ENCODE measurements at places on chromosomes 11 and 22. TPM values are rescaled to one million over a fixed set of nuclear protein-coding genes. Genes with fewer than 3 reads are reported as not detected.

KLHL22 gene
- total RNA-seq, result 14.2 TPM

APOBEC3F gene
- 6.3 TPM for total RNA-seq

HEPN1 gene
- not detected for total RNA-seq

VWA5A gene
- 48.8 TPM for total RNA-seq

GRCh38 chr11:131924001-131924400 is 553.6 kb downstream of the NTM start:
- DNase-seq, result no peak

GRCh38 chr22:44347080-44347479 is 34.3 kb upstream of the SHISAL1 start:
- DNase-seq, result no peak

DNA sequence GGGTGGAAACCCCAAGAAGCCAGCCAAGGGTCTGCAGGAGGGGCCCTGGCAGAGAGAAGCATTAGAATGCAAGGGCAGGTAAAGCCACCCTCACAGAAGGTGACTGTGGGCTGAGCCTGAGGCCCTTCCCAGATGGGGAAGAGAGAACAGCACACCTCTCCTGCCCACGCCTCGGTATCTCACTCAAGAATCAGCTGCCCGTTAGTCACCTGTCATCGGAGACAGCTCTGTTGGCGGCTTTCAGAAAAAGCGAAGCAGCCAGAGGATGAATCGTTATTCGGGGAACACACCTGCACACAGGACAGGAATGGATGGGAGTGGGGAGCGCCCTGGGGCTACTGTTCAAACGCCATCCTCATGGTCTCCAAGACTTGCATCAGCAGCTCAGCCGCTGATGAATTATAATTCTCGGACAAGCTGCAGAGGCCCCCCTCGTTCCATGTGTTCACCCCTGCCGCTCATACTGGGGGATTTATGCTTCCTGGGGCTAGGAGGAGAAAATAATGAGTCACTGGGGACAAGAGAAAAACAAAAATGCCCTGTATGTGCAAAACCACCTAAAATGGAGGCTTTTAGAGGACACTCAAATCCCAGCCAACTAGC is 21.6 kb upstream of the TMA7B start:
- no peak for DNase-seq

DNA sequence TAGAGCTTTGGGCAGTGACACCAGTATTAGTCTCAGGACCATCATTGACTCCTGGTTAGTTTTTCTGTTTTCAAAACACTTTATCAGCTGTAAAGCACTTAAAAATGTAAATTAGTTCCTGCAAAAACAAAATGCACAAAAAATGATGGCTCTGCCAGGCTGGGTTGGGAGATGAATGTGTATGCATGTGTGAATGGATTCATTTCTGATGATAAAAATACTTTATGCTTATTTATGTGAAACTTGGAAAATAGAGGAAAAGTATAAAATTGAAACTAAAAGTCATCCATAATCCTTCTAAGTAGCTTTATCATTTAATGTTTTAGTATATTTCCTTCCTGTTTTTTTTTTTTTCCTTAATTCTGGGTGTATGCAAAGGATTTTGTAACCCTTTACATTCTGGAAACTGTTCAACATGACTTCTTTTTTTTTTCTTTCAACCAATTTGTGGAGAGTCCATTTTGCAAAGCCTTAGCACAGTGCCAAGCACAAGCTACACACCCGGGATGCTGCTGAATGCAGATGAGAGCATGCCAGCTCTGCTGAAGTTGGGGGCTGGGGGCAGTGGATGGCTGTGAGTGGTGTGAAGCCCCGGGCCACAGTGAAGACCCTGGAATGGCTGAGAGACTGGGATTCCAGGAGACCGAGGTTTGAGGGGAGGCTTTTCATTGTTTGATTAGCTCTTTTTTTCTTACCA is 37.6 kb downstream of the PTPRJ start:
- no peak for DNase-seq
